ENCODE measurements at places on chromosomes 4 and X.

DNA sequence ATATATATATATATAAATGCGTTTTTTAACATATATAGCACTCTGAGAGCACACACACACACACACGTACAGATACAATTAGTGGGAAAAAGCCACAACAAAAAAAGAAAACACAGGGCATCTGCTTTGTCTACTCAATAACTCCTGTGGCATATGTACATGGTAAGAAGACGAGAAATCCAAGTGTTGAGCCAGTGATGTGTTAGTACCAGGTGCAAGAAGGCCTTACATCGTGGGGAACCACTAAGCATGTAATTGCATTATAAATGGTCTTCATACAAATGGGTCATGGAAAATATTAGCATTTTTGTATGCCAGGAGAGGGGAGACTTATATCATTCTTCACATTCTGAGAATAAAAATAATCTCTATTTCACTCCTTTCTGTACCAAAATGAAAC, 62.7 kb upstream of the FAM47B start:
- DNase-seq = no peak

GRCh38 chr4:187576751-187577150, 418.8 kb upstream of the ZFP42 start:
- no peak for DNase-seq

- DNase-seq = no peak
Measured at GRCh38 chrX:57227691-57228090, 58.8 kb upstream of the FAAH2 start.

DNA sequence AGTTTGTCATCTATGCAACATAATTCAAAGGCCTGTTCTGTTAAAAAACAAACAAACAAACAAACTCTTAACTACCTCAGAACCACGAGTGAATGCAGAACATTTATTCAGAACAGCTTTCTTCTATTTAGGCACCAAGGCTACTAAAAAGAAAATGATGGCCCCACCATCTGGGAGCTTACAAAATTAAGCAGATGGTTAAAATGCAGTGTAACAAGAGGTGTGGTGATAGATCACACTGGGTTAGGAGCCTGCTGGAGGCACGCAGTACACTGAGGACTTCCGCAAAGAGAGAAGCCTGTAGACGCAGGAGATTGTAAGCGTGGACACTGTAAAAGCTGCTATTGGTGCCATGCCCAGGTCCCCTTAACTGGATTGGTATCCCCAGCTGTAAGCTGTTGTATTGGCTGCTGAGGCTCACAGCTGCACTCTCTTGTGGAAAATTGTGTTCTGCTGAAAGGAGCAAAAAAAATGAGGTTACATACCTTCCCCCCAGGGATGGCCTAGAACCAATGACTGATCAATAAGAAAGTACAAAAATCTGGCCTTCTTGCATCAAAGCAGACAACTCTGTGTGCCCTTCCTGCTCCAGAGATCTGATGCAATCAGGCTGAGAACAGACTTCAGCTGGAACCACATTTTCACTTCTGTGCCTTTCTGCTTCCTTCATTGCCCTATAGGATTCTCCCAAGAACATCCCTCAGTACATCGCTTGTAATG, 60.0 kb downstream of the SHROOM3 start:
- DNase-seq = peak; percentile 12

GRCh38 chr4:18844726-18845125, 823.2 kb upstream of the LCORL start:
- DNase-seq = no peak

DNA sequence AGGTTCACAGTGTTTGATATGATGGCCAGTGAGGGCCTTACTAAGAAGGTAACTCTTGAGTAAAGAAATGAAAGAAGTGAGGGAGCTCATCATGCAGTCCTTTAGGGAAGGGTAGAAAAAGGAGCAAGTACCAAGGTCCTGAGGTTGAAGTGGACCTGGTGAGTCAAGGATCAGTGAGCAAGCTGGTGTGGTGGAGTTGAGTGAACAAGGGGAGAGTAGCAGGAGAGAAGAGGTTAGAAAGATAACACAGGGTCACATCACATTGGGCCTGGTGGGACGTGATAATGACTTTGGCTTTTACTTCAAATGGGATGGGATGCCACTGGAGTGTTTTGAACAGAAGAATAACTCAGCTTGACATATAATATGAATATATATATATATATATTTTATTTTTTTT, 44.7 kb downstream of the OSTC start:
- no peak for DNase-seq
